Stomach (tissue), 19 donors: ENCODE measurements at places on chromosomes 1 and 21. TPM values are rescaled to one million over a fixed set of nuclear protein-coding genes. Genes with fewer than 3 reads are reported as not detected.

Gene CD164L2
- total RNA-seq: not detected

Gene OR14K1
- total RNA-seq: not detected

Gene PCAT6
- not detected for total RNA-seq

Gene TIAM1
- 5.3 TPM for total RNA-seq

Gene IRF6
- total RNA-seq: 33.5 TPM

Gene OR2T29
- not detected for total RNA-seq

Gene KHDRBS1
- total RNA-seq: 99.9 TPM

Gene IL20
- not detected for total RNA-seq

Gene SLC9C2
- total RNA-seq: not detected

Gene FCGR2B
- total RNA-seq: 3.6 TPM

Gene TAS1R3
- total RNA-seq: 0.37 TPM

DNA sequence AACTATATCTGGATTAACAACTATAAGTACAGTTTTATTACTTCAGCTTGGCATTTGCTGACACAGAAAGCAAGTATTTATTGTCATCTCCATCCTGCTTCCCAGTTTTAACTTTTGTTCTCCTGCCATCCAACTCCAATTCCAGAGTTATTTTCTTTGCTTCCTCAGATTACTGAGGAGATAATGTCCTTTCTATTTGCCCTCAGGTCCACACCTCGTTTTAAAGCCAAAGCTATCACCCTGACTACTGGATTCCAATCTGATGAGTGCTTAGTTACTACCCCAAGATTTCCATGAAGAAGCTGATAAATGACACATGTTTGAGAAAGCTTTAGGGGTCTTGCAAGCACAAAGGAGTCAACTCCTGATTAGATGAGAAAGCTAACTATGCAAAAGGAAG lies 25.2 kb downstream of the ACKR1 start:
- no peaks in the 10 kb centered on the region for H3K36me3 ChIP-seq
- H3K27me3 ChIP-seq: peaks cover 7% of the 10 kb centered on the region
- no peak overlapping the region for H3K27ac ChIP-seq
- no peak for DNase-seq
- H3K4me3 ChIP-seq: no peak overlapping the region
- no peaks in the 10 kb centered on the region for H3K4me1 ChIP-seq

DNA sequence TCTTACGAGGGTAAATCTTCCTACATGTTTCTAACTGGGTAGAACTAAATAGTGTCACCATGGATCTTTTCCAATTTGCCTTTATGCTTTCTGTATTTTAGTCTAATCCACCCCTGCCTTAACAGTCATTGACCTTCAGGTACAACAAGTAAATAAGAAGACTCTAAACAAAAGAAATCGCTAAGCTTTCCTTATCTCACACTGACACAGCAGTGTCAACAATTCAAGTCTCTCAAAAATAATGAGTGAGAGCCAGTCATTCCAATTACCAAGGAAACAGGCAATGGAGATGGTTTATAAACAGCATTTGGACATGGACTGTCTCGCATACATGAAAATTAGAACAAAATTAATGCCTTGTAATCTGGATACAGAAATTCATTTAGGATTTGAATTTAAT lies 365.8 kb downstream of the VAV3 start:
- H3K27ac ChIP-seq: no peak overlapping the region
- H3K4me3 ChIP-seq: no peak overlapping the region
- no peaks in the 10 kb centered on the region for H3K36me3 ChIP-seq
- no peaks in the 10 kb centered on the region for H3K27me3 ChIP-seq
- no peaks in the 10 kb centered on the region for H3K4me1 ChIP-seq

DNA sequence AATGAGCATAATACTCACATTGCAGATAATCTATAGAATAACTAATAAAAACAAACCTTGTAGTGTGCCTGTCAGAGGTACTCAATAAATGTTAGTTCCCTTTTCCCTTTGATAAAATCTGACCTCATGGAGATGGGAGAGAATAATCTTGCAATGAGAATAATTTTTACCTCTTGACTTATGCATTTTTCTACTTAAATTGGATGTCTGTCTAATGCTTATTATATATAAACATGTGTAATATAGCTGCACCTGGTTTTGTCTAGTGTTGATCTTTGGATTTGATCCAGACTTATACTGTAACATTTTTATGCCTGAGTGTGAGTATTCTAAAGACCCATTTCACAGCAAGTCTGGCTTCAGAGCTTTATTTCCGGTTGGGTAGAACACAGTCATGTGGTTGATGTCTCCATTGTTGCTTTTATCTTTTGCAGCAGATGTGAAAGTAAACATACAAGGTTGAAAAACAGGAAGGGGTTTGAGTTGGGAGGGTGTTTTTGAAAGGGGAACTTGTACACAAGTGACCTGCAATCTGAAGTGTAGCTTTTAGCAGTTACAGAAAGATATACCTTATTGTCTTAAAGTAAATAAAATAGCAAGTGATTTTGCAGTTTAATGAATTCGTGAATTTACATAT lies 12.4 kb downstream of the EPB41 start:
- no peaks in the 10 kb centered on the region for H3K36me3 ChIP-seq
- H3K4me3 ChIP-seq: no peak overlapping the region
- H3K27me3 ChIP-seq: no peaks in the 10 kb centered on the region
- DNase-seq: no peak

DNA sequence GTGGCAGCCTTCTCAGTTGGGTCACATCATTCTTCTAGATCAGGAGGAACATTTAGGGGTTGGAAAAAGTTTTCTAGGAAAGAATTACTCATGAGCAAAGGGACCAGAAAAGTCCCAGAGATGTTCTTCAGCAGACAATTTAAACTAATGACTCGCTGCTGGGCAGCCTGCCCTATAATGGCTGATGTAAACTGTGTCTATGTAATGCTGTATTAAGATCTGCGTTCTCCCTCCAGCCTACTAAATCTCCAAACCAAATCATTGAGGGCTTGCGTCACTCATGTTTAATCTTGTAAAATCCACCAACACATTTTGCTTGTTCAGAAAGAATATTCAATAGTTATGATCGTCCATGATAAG lies 92.1 kb downstream of the LRRC8C start:
- no peaks in the 10 kb centered on the region for H3K27me3 ChIP-seq
- no peaks in the 10 kb centered on the region for H3K36me3 ChIP-seq
- no peak overlapping the region for H3K4me3 ChIP-seq
- H3K27ac ChIP-seq: peak overlapping the region; percentile 53
- no peak for DNase-seq

GRCh38 chr1:156704930-156705320 lies 458 bp downstream of the CRABP2 start:
- H3K27ac ChIP-seq: peak overlapping the region; percentile 83
- peaks cover 51% of the 10 kb centered on the region for H3K4me1 ChIP-seq
- peak overlapping the region; percentile 56 for H3K4me3 ChIP-seq
- no peaks in the 10 kb centered on the region for H3K27me3 ChIP-seq

DNA sequence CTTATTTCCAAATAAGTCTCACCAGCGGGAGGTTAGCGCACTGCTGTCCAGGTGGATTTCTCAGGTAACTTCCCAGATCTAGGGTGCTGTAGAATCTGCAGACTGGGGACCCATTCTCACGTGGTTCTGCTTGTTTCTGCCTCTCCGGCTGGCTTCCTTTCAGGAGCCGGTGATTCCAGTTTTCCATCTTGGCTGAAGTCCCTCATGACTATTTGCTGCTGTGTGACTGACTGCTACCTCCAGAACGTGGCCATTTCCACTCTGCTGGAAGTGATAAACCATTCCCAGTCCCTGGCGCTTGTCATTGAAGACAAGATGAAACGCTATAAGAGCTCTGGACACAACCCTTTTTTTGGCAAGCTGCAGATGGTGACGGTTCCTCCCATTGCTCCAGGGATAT lies 76.0 kb downstream of the DOP1B start:
- H3K36me3 ChIP-seq: peaks cover 68% of the 10 kb centered on the region
- DNase-seq: no peak
- H3K4me3 ChIP-seq: no peak overlapping the region
- peaks cover 33% of the 10 kb centered on the region for H3K4me1 ChIP-seq

DNA sequence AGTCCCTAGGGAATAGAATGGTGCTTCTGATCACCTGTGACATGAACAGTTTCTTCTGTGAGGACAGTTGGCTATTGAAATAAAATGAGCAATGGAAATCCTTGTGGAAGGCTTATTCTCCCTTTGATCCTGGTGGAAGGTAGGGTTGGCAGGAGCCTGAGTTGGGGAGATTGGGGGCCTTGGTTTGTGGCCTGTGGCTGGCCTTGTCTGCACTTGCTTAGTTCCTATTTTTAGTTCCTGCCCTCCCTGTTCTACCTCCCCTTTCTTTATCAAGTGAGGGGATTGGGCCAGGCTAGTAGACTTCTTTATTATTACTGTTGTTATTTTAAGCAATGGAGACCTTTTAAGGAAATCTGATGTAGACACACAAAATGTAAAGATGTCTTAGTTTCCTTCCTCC lies 8.2 kb downstream of the DMRTB1 start:
- no peak for DNase-seq
- H3K27ac ChIP-seq: no peak overlapping the region
- peaks cover 8% of the 10 kb centered on the region for H3K4me1 ChIP-seq
- no peaks in the 10 kb centered on the region for H3K36me3 ChIP-seq

- no peaks in the 10 kb centered on the region for H3K36me3 ChIP-seq
- H3K4me1 ChIP-seq: no peaks in the 10 kb centered on the region
- no peaks in the 10 kb centered on the region for H3K27me3 ChIP-seq
Measured at GRCh38 chr1:245986404-245987218, 520.5 kb downstream of the SMYD3 start.

GRCh38 chr1:172609528-172609927 lies 49.4 kb upstream of the FASLG start:
- H3K4me3 ChIP-seq: no peak overlapping the region
- no peaks in the 10 kb centered on the region for H3K27me3 ChIP-seq
- peaks cover 26% of the 10 kb centered on the region for H3K36me3 ChIP-seq
- DNase-seq: peak; percentile 28
- H3K27ac ChIP-seq: no peak overlapping the region

DNA sequence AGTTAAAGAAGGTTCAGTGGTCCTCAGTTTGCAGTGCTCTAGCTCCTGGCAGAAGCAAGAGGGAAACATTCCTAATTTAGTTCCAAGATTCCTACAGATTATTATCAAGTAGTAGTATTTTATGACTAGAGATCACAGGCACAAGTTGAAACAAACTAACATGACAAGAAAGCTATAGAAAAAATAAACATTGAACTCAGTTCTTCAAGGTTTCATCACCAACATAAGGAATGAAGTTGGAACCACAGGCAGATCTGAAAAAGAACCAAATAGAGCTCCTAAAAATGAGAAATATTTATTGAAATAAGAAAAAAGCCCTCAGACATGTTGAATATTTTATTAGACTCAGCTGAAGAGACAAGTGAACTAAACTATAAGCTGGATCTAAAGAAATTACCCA lies 40.6 kb downstream of the PDC start:
- H3K27ac ChIP-seq: peak overlapping the region; percentile 45
- H3K4me3 ChIP-seq: no peak overlapping the region
- peaks cover 26% of the 10 kb centered on the region for H3K36me3 ChIP-seq
- no peaks in the 10 kb centered on the region for H3K4me1 ChIP-seq

GRCh38 chr1:8137481-8138244 lies 111.6 kb upstream of the ERRFI1 start:
- H3K4me3 ChIP-seq: no peak overlapping the region
- peak; percentile 60 for DNase-seq
- no peaks in the 10 kb centered on the region for H3K27me3 ChIP-seq
- H3K36me3 ChIP-seq: no peaks in the 10 kb centered on the region

DNA sequence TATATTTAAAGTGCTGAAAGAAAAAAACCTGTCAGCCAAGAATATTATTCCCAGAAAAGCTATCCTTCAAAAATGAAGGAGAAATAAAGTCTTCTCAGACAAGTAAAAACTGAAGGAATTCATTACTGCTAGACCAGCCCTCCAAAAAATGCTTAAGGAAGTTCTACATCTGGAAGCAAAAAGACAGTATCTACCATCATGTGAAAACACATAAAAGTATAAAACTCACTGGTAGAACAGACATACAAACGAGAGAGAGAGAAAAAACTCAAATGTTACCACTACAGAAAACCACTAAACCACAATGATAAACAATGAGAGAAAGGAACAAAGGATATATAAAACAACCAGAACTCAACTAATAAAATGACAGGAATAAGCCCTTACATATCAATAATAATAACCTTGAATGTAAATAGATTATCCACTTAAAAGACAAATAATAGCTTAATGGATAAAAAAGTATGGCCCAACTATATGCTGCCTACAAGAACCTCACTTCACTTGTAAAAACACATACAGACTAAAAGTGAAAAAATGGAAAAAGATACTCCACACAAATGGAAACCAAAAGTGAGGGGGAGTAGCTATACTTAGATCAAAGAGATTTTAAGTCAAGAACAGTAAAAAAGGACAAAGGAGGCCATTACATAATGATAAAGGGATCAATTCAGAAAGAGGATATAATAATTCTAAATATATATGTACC lies 22.0 kb downstream of the NSL1 start:
- no peak overlapping the region for H3K4me3 ChIP-seq
- no peaks in the 10 kb centered on the region for H3K27me3 ChIP-seq
- no peak overlapping the region for H3K27ac ChIP-seq
- H3K36me3 ChIP-seq: peaks cover 31% of the 10 kb centered on the region

- H3K4me3 ChIP-seq: no peak overlapping the region
- no peak overlapping the region for H3K27ac ChIP-seq
- peaks cover 20% of the 10 kb centered on the region for H3K4me1 ChIP-seq
- H3K36me3 ChIP-seq: peaks cover 49% of the 10 kb centered on the region
Measured at GRCh38 chr1:10046356-10047085, 13.8 kb downstream of the UBE4B start.

- no peaks in the 10 kb centered on the region for H3K4me1 ChIP-seq
- H3K27ac ChIP-seq: no peak overlapping the region
- no peak overlapping the region for H3K4me3 ChIP-seq
- no peak for DNase-seq
Measured at GRCh38 chr1:31855038-31855845, 39.4 kb upstream of the SPOCD1 start.

GRCh38 chr1:94310570-94311270 lies 73.3 kb upstream of the ARHGAP29 start:
- no peak for DNase-seq
- H3K4me3 ChIP-seq: no peak overlapping the region
- no peaks in the 10 kb centered on the region for H3K27me3 ChIP-seq
- peak overlapping the region; percentile 11 for H3K27ac ChIP-seq

DNA sequence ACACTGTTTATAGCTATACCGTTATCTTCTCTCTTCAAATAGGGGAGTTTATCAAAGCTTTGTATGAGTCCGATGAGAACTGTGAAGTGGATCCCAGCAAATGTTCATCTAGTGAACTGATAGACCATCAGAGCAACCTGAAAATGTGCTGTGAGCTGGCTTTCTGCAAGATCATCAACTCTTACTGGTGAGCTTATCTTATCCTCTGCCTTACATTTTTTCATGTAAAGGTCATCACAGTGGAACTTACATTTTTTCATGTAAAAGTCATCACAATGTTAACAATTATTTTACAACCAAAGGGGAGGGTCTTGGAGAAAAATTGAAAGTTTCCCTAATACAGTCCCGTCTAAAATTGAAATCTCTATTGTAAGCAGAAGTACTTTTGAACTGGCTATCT lies 45.2 kb downstream of the CLEC20A start:
- no peaks in the 10 kb centered on the region for H3K27me3 ChIP-seq
- no peaks in the 10 kb centered on the region for H3K4me1 ChIP-seq
- H3K4me3 ChIP-seq: no peak overlapping the region
- no peak overlapping the region for H3K27ac ChIP-seq

- no peak for DNase-seq
- no peak overlapping the region for H3K27ac ChIP-seq
- H3K4me3 ChIP-seq: no peak overlapping the region
- no peaks in the 10 kb centered on the region for H3K4me1 ChIP-seq
Measured at GRCh38 chr1:198088360-198089071, 68.3 kb upstream of the NEK7 start.

GRCh38 chr1:8122160-8122476 lies 96.0 kb upstream of the ERRFI1 start:
- peak overlapping the region; percentile 93 for H3K27ac ChIP-seq
- H3K4me3 ChIP-seq: no peak overlapping the region
- no peaks in the 10 kb centered on the region for H3K27me3 ChIP-seq

- H3K36me3 ChIP-seq: no peaks in the 10 kb centered on the region
- H3K4me3 ChIP-seq: no peak overlapping the region
- no peaks in the 10 kb centered on the region for H3K27me3 ChIP-seq
Measured at GRCh38 chr1:192943108-192943507, 116.1 kb downstream of the UCHL5 start.
